H7 (cell line): ENCODE measurements at places on chromosomes 7 and 10. TPM values are rescaled to one million over a fixed set of nuclear protein-coding genes. Genes with fewer than 3 reads are reported as not detected.

DNA sequence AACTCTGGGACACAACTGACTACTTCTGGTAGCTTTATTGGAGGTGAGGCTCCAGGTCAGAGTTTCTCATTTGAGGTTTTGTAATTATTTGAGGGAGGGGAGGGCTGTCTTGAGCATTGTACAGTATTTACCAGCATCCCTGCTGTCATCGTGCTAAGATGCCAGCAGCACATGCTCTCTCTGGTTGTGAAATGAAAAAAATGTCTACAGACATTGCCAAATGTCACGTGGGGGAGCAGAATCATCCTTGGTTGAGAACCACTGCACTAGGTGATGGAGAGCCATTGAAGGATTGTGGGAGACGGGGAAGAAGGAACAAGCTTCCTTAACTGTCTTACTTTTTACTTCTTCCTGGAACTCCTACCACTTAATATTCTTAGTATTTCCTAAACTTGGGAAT, 5.0 kb downstream of the SEPTIN7 start:
- DNase-seq: no peak

DNA sequence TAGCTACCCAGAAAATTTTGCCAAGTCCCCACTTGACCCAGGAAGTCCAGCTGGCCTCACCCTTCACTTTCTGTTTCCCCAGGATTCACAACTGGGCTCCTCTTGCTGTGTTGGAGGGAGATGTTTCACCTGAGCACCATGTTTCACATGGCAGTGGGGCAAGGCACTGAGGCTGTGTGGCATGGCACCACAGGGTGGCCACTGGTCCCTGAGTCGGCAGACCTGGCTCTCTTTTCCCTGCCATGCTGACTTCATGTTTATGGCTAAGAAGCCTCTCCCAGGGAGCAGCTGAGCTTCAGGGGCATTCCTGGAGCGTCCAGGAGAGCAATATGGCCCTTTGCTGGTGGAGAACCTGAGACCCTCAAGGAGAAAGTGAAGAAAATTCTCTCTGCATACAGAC, 266.9 kb downstream of the RPS24 start:
- no peak for DNase-seq

- DNase-seq: no peak
Measured at GRCh38 chr10:15485027-15485426, 113.9 kb upstream of the FAM171A1 start.

DNA sequence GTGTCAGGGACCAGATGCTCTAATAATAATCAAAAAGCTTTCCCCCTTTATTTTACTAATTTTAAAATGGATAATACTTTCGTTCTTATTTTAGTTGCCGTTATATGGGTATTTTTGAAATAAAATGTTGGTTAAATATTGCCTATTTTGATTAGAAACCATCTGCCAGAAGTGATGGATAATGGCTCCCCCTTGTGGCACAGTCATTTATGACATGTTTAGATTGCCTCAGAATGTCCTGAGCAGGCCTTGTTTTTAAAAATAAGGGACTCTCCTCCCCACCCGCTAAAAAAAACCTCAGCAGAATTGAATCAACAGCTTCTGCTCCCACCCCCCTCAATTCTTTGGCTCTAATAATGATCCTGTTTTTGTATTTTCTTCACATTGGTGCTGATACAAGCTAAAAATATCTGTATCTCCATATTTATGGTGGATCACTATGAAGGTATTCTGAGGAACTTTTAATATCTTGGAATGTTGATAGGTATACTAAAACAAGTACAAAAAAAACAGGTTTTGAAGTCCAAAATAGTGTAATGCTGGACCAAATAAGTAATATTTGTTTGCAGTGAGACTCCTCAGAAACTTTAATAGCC, 38.8 kb downstream of the TMEM60 start:
- DNase-seq: peak; percentile 39

The SEC23IP gene
- 28.7 and 30.4 TPM in 2 replicates for total RNA-seq
